Motor neuron (in vitro differentiated cells): ENCODE measurements at places on chromosomes 1 and 21. TPM values are rescaled to one million over a fixed set of nuclear protein-coding genes. Genes with fewer than 3 reads are reported as not detected.

Gene POLR3C
- total RNA-seq, result 33.4 and 34.5 TPM in 2 replicates

GRCh38 chr1:8598783-8599182, 218.7 kb downstream of the RERE start:
- ATAC-seq, result no peak

DNA sequence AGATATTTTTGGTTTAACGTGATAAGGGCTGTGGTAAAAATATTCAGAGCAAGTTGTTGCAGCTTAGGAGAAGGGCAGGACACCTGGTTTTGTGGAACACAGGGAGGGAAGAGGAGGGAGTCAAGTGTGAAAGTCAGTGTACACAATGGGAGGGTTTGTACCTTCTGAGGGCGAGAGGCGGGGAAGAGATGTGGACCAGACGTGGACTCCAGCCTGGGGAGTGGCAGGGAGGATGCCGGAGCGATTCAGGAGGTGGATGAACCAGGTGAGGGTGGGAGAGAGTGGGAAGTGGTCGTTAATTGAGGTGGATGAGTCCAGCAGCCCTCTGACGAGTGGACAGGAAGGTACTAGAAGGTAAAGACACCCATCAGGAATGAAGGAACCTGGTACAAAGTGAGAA, 52.2 kb upstream of the IRF2BP2 start:
- ATAC-seq, result no peak

Gene UCK2
- total RNA-seq, result 44.9 and 47.2 TPM in 2 replicates

DNA sequence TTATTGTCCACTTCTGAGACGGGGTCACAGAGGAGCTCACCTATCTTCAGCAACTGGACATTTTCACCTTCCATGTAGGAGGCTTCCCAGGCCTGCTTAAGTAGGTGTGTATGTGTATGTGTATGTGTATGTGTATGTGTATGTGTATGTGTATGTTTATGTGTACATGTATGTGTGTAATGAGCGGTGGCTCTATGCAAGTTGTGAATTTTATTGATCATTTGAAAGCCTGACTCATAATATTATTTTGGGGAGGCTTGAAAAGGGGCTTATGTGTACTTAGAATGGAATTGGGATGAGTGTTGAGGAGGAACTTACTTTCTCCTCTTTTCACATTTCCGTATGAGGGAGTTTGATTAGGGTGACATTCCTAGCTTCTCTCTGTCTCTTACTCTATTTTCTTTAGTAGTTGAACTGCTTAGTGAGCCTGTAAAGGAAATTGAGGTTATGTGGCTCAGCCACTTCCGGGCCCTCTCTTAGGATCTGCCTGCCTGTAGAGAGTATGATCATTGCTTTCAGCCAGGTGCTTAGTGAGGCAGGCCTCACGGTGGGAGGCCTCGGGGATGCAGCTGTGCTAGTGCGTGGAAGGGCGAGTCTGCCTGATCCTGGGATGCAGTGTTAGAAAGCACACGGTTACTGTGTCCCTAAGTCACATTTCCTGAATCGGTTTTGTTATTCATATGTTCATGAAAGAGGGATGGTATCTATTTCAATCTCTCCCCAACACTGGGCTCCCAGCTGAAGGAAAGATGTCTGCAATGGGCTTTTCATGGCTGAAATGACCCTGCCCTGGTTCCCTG, 61.0 kb downstream of the IER5 start:
- ATAC-seq, result peak; percentile 81

Gene HAPLN2
- 7.3 and 8.7 TPM in 2 replicates for total RNA-seq

DNA sequence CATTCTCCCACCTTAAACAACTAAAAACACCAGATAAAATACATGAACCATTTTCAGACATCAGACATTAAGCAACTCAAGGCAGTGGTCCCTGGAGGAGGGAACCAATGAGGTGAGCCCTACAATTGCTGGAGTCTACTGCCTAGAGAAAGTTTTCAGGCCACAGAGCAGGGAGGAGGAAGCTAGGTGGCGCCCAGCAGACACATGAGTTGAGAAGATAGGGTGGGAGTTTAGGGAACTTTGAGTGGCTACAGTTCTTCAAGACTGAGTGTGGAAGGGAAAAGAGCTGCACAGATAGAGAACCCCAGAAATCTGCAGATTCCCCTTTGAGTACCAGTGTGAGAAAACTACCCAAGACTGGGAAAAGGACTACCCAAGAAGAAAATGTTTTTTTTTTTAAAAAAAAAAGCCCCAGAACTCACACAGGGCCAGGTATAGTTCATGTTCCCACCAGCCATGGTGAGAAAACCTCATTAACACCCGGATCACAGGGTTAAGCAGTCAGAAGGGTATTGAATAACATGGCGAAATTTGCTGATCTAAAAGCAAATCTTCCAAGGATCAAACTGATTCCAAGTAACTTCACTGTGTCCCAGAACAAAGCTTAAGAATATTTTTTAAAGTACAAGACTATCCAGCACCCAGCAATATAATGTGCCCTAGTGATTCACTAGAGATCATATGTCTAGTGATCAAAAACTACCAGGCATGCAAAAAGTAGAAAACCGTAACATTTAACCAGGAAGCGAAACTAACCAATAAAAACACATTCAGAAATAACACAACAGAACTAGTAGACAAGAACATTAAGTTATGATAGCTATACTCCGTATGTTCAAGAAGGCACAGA, 12.0 kb downstream of the ALDH9A1 start:
- no peak for ATAC-seq

Gene PCP4L1
- 0.46 and 0.82 TPM in 2 replicates for total RNA-seq

DNA sequence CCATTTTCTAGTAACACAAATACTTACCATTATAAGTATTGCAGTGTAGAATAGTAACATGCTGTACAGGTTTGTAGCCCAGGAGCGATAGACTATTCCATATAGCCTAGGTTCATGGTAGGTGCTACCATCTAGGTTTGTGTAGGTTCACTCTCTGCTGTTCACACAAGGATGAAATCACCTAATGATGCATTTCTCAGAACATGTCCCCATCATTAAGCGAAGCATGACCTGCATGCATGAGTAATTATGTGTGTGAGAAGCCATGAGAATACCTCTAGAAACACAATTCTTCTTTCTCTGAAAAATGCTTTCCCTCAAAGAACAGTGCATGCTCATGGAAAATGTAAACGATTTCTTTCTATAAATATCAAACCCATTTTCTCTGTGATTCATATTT, 69.3 kb downstream of the NR5A2 start:
- ATAC-seq, result no peak

- no peak for ATAC-seq
These were observed 197.6 kb upstream of the UBE2U start for GRCh38 chr1:64005801-64006200.

GRCh38 chr1:185520188-185520920, 203.3 kb upstream of the IVNS1ABP start:
- peak; percentile 20 for ATAC-seq

DNA sequence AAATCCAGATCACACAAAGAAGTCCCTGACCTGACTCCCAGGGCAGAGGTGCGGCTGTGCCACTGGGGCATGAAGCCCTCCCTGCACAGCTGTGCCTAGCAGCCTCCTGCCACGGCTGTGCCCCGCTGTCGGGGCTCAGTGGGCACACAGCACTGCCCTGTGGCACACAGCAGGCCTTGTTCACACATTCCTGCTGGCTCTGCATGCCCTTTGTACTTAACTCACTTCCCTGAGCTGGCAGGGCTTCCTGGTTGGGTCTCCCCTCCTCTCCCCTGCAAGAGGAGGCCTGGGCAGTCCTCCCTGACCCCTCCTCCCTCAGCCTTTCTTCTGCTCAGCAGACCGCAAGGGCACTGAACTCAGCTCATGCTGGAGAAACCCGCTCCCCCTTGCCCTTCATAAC, 14.8 kb downstream of the LHX4 start:
- no peak for ATAC-seq

DNA sequence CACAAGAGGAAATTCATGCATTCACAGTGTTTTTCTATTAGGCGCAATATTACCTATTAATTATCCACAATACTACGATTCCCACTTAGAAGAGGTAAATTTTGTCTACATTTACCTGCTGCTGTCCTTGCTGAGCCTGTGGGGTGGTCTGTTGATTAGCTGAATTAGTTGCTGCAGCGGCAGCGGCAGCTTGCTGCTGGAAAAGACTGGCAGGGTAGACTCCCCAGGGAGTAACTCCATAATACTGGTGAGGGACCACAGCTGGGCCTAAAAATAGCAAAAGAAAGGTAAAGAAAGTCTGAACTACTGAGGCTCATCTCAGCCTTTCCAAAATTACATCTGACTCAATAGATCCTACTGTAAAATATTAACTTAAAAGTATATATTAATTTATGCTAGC, 66.0 kb upstream of the SDC3 start:
- no peak for ATAC-seq
